HT1080 (cell line): ENCODE measurements at places on chromosomes 16 and 17. TPM values are rescaled to one million over a fixed set of nuclear protein-coding genes. Genes with fewer than 3 reads are reported as not detected.

RNF166 gene
- 31.9 and 38.1 TPM in 2 replicates for total RNA-seq

- no peak for DNase-seq
Measured at GRCh38 chr16:31224092-31224955, 7.4 kb upstream of the PYDC1 start.

- DNase-seq, result no peak
Measured at GRCh38 chr16:47519996-47520679, 59.0 kb downstream of the PHKB start.

GRCh38 chr16:55773859-55774549 lies 58.9 kb downstream of the CES1 start:
- peak; percentile 66 for DNase-seq

RPA1 gene
- 30.1 and 59.9 TPM in 2 replicates for total RNA-seq

DNA sequence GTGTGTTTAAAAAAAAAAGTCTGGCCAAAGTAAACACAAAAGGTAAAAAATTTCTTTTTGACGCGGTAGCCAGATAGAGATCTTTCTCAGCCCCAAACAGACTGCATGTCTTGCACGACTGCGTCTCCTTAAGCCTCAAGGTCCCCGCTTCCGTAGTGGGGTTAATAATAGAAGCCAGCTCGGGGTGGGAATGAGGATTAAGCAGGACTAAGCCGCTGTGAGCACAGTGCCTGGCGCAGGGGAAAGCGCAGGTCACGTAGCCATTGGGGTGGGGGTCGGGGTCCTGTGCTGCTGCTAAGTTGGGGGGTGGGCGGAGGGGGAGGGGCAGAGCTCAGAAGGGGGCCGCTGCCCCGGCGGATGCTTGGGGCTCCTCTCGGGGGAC lies 521 bp downstream of the GGA2 start:
- no peak for DNase-seq

GRCh38 chr17:67224736-67225135 lies 20.3 kb downstream of the HELZ start:
- DNase-seq, result no peak

CCL8 gene
- not detected in 2 replicates for total RNA-seq

VPS35 gene
- 58.9 and 66.1 TPM in 2 replicates for total RNA-seq

DNA sequence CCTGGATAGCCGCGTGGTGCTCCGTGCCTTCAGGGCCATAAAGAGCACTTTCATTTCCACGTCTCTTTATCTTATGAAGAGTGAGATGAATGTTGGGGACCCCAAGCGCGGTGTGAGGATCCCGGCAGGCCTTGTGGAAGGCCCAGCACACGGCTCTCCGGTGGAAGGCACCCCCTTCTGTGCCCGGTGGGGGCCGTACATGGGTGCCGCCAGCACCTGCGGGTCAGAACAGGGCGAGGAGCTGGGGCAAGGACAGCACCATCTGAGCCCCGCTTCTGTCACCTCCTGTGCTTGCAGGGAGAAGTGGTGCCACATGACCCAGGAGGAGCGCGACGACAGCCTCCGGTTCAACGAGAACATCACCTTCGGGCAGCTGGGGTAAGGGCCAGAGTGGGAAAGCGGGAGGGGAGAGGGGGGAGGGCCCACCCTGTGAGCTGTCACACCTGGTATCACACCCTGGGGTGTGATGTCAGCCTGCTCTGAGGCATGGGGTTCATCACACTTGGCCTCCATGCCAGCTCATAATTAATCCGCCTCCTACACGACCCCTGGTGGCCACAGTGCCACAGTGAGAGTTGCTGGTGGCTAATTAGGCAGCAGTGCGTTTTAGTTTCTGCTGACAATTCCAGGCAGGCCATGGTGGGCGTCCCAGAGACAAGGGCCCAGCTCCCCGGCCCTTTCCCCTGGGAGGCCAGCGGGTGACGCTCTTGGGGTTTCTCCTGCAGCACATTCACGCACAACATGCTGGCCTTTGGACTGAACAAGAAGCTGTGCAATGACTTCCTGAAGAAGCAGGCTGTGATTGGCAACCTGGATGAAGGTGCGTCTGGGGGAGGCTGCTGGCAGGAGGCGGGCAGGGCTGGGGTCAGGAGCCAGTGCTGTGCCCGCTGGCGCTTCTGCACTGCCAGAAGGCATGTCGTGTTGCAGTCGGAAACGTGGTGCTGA lies 25.7 kb downstream of the CIBAR2 start:
- peak; percentile 54 for DNase-seq

GRCh38 chr17:50184064-50184463 lies 17.4 kb downstream of the COL1A1 start:
- no peak for DNase-seq

DNA sequence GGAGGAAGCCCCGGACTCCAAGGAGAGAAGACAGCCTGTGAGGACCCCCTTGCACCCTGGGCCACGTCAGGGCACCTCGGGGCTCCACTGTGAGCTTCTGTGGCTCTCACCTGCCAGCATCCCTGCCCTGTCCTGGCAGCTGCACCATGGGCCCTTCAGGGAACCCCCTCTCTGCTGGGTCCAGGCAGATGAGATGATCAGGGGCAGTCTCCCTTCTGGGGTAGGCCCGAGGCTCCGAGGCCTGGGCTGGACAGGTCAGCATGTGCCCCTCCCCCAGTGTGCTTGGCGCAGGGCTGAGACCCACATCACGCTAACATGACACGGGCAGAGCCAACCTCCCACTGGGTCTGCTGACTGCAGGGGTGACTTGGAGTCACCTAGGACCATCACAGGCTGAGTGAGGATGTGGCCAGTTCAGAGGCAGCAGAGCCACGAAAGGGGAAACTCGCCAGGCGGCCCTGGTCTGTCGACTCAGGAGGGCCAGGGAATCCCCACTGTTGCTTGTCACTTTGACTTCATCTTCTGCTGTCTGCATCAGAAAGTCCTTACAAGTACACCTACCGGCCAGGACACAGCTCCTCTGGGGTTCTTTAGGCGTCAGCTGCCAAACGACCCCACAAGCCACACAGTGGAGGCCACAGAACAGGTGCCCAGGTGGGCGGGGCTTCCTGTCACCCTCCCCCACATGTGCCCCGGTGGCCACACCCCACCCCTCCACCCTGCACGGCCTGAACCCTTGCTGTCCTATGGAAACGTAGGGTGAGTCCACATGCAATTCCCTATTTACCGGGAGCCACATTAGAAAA lies 2.2 kb downstream of the GALNS start:
- no peak for DNase-seq

DNA sequence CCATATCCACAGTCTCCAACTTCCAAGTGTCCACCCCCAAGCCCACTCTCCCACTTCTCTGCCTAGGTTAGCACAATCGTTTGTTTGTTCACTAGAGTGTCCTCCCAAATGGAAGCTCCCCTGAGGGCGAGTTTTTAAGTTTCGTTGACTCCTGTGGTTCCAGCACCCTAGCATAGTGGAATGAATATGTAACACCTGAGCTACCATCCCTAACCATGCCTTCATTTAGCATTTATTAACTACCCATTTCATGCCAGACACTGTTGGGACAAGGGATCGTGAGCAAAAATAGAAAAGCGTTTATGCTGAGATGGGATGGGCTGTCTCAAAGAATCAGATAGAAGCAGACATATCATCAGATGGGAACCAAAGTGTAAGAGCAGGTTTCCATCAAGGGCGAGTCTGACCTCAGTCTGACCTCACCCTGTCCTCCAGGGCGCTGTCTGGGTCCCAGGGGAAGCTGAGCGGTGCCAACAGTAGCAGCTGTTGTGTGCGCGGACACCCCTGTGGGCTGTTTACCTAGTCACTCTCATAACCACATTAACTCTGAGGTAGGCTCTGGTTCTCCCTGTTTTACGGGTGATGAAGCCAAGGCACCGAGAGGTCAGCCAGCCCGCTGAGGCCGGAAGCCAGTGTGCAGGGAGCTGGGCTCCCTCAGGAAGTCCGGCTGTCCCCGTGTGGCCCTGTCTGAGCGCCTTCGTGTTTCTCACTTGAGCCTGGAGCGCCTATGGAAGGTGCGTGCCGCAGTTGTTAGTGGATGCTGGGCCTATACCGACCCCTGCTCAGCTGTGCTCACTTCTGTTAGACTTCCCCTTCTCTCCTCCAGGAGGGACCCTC lies 6.2 kb downstream of the CNP start:
- no peak for DNase-seq

GRCh38 chr16:67050796-67051195 lies 21.8 kb downstream of the CBFB start:
- DNase-seq, result no peak

DNA sequence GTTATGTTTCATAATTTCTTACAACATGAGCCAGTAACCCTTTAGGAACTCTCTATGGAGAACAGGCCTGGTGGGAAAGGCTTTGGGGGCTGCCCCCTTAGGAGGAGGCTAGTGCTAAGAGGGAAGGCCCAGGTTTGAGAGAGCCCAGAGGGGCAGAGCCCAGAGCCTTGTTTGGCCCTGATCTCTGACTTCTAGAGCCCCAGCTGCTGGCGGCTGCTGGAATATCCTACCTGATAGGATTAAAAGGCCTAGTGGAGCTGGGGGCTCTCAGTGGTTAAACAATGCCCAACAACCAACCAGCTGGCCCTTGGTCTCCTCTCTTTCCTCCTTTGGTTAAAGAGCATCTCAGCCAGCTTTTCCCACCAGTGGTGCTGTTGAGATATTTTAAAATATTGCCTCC lies 54.1 kb downstream of the IGF2BP1 start:
- no peak for DNase-seq

NPB gene
- total RNA-seq, result 0.13 and 0.34 TPM in 2 replicates

DNA sequence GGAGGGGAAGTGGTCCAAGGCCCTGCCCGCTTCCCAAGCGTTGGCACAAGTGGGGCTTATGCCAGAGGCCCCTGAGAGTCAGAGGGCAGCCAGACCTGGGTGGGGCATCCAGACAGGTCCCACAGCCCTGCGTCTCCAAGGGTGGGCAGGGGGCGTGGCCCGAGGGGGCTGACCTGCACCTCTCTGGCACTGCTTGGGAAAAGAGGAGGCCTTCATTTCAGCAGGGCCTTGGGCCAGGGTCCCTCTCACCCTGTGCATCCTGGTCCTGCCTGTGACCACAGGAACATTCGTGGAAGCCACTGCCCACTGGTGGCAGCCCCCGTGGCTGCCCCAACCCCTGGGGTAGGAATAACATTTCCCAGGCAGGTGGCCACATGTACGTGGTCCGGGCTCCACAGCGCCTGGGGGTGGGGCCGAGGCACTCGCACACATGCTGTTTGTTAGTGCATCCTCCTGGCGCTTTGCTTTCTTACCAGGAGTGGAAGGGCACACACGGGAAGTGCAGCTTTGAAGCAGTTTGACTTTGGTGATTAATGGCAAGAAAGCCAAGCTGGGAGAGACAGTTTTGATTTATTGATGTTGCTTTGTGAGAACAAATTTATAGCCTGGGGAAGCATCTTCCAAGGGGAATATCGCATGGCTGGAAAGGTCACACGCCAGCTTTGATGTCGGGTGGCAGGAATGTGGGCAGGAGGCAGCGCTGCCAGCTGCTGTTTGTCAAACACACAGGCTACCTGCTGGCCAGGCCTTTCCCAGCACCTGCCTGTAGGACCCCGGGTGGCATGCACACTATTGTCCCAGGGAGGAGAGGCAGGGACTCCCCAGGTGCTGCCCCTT lies 4.3 kb downstream of the CENPX start:
- DNase-seq, result no peak

WSCD1 gene
- 0.10 and 0.67 TPM in 2 replicates for total RNA-seq

GUCY2D gene
- not detected in 2 replicates for total RNA-seq

DNA sequence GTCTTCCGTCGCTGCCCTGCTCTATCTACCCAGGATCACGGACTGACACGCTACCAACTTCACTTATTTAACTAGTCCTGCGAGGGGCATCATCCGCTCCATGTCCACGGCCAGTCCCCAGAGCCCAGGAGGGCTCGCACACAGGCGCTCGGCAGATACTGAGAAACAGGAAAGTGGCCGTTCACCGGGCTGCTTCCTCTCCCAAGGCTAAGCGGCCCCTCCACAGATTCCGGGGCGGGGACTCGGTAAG lies 388 bp downstream of the OXLD1 start:
- DNase-seq, result no peak

CAVIN1 gene
- total RNA-seq, result 232 and 236 TPM in 2 replicates
